ENCODE measurements at places on chromosomes 6 and 20.
A peak's percentile ranks its signal among the peaks of the same experiment; 100 is the strongest.

DNA sequence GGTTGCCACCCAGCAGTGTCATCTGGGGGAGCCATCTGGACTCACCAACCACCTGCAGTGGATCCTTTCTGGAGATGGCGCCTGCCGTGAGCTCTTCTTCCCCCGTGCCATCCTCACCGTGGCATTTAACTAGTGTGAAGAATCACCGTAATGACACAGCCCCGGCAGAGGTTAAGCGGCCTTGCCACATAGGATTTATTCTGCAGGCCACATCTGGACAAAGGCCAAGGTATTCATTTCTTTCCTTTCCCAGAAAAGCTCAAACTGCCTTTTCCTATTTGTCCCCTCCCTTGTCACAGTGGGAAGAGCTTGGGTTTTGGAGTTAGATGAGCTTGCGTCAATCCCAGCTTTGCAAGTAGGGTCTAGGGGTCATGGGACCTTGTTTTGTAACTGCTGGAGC is 88.4 kb downstream of the PXDC1 start:
- DNase-seq, result no peak

GRCh38 chr6:48765352-48765961 is 654.5 kb upstream of the PTCHD4 start:
- peak; percentile 81 for DNase-seq

DNA sequence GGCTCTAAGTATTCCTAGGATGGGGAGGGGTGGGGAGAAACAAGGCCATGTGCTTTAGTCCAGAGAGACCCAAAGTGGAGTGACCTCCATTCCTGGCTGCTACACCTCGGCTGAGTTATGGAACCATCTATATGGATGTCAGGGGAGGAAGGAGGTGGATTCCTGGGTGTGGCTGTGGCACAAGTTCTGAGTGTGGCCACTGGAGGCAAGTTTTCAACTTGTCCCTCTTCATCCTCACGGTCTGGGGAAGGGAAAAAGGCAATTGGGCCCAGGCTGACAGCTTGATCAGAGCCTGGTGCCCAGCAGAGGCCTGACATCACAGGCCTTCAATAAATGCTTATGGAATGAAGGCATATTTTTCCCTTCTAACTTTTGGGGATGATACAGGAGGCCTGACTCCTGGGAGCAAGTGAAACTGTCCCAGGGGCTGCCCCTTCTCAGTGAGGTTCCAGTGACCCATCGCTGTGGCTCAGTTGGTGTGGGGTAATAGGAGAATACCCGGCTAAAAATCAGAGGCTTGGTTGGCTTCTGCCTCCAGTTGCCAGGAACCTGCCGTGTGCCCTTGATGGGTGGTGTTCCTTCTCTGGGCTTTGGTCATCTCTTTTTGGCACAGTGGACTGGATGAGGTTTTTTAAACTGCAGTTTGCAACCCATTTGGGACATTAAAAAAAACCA is 1.8 kb upstream of the ITPR3 start:
- no peak for DNase-seq

GRCh38 chr6:124029567-124029966 is 225.9 kb downstream of the NKAIN2 start:
- DNase-seq, result no peak

- DNase-seq, result no peak
Measured at GRCh38 chr6:125722886-125723285, 26.5 kb upstream of the HEY2 start.

DNA sequence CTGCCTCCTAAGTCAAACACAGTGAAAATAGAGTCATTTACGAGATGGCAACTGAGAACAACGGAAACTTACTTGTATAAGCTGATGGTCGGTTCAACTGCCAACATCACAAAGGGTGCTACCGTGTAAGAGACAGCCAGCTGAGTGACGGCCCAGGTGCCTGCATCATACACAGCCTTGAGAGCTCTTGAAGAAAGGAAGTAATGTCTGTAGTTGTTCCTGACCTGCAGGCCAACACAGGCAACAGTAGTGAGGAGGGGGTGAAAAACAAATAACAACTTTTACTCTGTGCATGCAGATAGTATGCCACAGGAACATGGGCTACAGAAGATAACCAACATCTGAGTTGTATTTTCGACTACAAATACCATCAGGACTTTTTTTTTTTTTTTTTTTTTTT is 102.7 kb downstream of the MBOAT1 start:
- DNase-seq, result no peak

- DNase-seq, result no peak
Measured at GRCh38 chr6:37630281-37630799, 67.3 kb downstream of the MDGA1 start.

GRCh38 chr6:130105996-130106704 is 87.8 kb downstream of the L3MBTL3 start:
- DNase-seq, result no peak

All from NCI-H1105 treated with DMSO at 0.1 percent for 48 hours (cell line).